Ascending aorta (tissue), 2 donors: ENCODE measurements at places on chromosomes 2 and 18.

DNA sequence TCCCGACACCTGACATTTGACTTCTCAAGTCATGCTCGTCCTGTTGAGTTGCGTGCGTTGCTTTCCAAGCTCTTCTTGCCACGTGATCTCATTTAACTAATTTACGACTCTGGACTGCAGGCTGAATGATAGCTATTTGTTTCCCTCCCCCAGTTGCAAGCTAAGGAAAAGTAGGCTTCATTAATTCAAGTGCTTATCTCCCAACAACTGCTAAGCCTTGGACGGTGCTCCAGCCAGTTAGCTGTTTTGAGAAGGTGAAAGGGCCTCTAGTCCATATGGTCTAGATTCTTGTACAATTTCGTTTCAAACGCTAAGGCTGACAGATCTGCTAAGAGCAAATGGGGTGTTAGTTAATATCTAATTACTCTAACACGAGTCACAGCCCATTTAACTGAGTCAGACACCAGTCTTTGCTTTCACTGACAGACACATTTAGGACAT, 21.1 kb downstream of the GPR45 start:
- H3K27me3 ChIP-seq, result no peaks in the 10 kb centered on the region
- H3K4me3 ChIP-seq, result no peak overlapping the region
- no peak for DNase-seq
- peaks cover 18% of the 10 kb centered on the region for H3K36me3 ChIP-seq

DNA sequence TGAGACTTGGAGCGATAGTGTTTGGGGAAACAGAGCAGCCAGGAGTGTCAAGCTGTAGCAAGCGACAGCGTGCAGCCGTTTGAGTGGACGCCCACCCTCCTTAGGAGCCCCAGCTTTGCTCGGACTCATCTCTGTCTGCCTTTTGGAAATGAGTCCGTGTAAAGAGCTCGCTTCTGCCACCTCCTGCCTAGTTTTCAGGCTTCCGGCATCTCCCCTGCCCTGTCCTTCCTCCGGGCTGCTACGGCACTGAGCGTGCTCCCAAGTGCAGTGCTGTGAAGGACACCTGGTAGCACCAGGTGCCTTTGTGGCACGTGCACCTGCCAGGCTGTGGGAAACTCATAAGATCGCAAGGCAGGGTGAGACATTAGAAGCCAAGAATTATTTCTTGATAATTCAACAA, 117.1 kb downstream of the RNF144A start:
- H3K27me3 ChIP-seq, result no peaks in the 10 kb centered on the region
- no peaks in the 10 kb centered on the region for H3K4me1 ChIP-seq
- no peak overlapping the region for H3K27ac ChIP-seq
- no peak for DNase-seq
- H3K36me3 ChIP-seq, result peaks cover 6% of the 10 kb centered on the region

DNA sequence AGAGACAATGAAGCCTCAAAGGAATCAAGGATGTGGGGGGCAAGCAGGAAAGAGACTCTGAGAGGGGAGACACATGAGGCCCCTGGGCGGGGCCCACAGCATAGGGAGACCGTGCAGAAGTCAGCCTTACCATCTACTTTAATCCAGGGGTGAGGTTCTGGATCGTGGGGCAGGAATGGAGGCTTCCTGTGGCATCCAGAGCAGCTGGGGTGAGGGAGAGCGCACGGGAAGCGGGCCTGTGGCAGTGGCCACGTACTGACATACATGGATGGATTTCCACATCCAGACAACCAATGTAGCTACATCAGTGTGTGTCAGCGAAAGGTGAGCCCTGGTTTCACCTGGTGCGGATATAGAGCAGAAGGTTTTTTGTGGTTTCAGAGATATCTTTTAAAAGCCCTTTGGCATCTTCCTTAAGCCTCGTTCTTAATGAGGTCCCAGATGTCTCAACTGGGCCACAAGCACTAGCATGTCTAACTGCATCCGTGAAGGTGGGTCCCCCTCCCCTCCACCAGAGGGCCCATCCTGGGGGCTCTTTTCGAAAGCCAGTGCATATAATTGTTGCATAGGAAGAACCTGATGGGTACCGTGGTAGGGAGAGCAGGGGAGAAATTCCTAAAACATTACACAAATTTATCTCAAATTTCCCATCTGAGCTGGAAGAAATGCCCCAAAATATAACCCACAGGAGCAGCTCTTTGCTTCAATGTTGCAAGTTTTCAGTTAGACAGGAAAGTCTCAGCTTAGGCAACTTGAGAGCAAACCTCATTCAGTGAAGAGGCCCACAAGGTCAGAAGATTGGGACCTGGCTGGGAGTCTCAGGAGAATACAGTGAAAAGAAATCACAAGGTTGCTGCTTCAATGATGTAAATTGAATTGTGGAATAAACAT, 90.9 kb downstream of the SP3 start:
- no peaks in the 10 kb centered on the region for H3K36me3 ChIP-seq
- H3K27ac ChIP-seq, result no peak overlapping the region
- no peak for DNase-seq
- H3K27me3 ChIP-seq, result no peaks in the 10 kb centered on the region
- H3K4me1 ChIP-seq, result no peaks in the 10 kb centered on the region
- no peak overlapping the region for H3K4me3 ChIP-seq

- H3K27me3 ChIP-seq, result no peaks in the 10 kb centered on the region
- H3K4me3 ChIP-seq, result no peak overlapping the region
- no peaks in the 10 kb centered on the region for H3K36me3 ChIP-seq
These were observed 6.0 kb upstream of the IL1A start for GRCh38 chr2:112790305-112790704.

GRCh38 chr2:180099308-180099707, 92.2 kb upstream of the CWC22 start:
- no peak overlapping the region for H3K4me3 ChIP-seq
- H3K27me3 ChIP-seq, result no peaks in the 10 kb centered on the region
- no peaks in the 10 kb centered on the region for H3K4me1 ChIP-seq
- no peak overlapping the region for H3K27ac ChIP-seq
- DNase-seq, result no peak
- H3K36me3 ChIP-seq, result no peaks in the 10 kb centered on the region

DNA sequence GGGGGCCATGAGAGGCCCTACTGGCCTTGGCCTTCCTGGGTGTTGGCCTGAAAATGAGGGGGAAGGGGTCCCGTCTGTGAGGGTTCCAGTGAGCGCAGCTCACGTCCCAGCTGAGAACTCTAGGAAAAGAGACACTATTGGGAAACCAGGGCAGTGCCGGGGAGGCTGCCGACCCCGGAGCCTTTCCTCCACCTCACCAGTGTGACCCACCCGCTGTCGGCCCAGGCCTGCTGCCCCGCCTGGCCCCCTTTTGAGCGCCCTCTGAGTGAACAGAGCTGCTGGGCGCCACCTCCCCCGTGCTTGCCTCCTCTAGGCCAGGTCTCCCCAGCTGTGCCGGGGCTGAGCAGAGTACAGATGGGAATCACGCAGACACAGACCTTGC, 17.5 kb upstream of the ARHGEF4 start:
- DNase-seq, result no peak
- peak overlapping the region; percentile 92 for H3K27ac ChIP-seq
- no peaks in the 10 kb centered on the region for H3K36me3 ChIP-seq
- no peak overlapping the region for H3K4me3 ChIP-seq
